Dorsolateral prefrontal cortex (tissue), 122 donors: ENCODE measurements at places on chromosomes 7 and 10.

GRCh38 chr7:129161524-129162225, 17.2 kb downstream of the TSPAN33 start:
- no peak for DNase-seq

DNA sequence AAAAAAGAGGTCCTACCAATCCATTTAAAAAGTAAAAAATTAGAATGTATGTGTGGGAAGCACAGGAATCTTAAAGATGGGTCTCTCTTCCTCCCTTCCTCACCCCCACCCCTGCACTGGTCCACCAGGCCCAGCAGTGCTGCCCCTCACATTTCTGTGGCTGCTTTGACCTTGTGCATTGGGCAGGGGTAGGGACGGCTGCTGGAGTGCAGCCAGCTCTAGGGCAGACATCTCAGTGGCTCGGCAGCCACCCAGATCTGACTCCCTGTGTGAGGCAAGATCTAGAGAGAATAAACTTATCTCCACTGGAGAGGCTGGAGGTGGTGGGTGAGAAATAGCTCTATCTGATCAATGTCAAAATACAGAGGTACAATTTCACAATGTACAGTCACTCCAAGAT, 6.7 kb downstream of the FAM180A start:
- no peak for DNase-seq

- DNase-seq = no peak
Observed at GRCh38 chr7:81725003-81725811, 44.6 kb downstream of the HGF start.

- peak; percentile 34 for DNase-seq
Observed at GRCh38 chr10:42990016-42990720, 86.7 kb upstream of the RET start.

DNA sequence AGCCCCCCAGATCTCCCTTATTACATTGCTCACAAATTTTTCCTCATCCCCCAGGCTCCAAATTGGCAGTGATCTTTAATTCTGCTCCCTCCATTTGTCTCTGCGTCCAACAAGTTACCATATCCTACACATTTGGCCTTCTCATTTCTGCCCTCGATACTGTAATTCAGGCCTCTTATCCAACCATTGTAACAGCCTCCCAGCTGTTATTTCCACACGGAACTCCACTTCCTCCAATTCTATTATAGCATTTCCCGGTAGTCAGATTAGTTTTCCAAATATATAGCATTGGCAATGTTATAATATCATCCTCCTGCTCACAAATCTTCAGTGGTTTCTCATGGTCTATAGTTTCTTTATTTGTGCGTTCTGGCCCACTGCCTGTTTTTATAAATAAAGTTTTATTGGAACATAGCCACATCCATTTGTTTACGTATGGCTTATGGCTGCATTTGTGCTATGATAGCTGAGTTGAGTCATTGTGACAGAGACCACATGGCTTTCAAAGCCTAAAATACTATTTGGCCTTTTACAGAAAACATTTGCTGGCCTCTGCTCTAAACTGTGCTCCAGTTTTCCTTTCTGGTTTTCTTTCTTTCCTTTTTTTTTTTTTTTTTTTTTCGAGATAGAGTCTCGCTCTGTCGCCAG, 126.5 kb upstream of the ZNF438 start:
- DNase-seq = no peak

DNA sequence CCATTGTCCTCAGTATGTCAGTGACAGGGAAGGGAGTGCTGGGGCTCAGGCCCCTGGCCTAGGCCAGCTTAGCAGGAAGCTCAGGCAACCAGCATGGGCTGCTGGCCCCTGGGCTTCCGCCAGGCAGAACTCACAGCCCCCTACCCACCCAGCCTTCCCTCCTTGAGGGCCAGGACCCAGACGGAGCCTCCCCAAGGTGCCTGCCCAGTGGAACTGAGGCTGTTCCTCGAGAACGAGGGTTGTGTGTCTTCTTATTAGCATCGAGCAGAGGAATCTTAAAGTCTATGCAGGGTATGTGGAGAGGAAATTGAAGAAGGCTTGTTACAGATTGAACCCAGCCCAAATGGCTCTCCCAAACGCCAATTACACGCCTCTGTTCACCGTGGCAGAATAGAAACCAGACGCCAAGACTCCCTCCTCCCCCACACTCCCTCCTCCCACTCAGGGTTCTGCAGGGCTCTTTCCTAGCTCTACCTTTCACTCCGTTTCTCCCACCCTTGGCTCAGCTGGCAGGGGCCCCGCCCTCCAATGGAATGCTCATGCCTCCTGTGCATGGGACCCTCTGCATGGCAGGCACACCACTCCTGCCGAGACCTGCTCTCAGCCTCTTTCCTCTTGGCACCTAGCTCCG, 134.4 kb downstream of the ZMIZ1 start:
- DNase-seq = no peak

DNA sequence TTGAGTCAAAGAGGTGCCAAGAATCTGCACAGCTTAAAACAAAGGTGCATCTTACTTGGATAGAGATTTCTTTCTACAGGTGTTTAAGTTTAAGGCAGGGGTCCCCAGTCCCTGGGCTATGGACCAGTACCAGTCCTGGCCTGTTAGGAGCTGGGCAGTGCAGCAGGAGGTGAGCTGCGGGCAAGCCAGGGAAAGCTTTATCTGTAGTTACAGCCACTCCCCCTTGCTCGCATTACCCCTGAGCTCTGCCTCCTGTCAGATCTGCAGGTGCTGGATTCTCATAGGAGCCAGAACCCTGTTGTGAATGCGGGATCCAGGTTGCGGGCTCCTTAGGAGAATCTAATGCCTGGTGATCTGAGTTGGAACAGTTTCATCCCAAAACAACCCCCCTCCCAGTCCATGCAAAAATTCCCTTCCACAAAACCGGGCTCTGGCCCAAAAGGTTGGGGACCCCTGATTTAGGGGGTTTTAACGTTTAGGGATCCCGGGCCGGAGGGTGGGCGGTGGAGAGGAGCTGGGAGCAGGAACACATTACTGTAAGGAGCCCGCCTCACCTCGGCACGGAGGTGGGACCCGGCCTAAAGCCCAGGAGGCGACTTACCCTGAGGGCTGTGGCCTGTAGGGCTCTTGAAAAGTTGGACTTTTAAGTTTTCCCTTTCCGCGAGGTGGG, 60.2 kb downstream of the ZNF467 start:
- DNase-seq = no peak

GRCh38 chr7:99002148-99002826, 124.0 kb downstream of the TRRAP start:
- DNase-seq = no peak

DNA sequence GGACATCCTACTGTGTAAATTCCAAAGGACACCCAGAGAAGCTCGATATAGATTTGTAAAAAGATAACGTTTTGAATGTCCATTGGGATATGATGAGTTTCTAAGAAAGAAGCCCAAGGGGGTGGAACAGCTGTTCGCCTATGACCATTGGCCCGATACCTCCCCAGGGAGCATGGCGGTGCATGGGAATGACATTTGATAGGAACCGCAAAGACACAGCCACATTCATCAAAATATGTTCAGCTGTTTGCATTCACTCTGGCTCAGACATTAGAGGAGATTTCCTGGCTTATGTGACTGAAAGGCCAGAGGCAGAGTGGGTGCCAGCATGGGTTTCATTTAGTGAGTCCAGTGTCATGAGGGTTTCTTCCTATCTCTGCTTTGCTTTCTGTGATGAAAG, 56.0 kb upstream of the BAIAP2L1 start:
- no peak for DNase-seq

GRCh38 chr7:112744818-112745217, 45.4 kb downstream of the TMEM168 start:
- DNase-seq = no peak

DNA sequence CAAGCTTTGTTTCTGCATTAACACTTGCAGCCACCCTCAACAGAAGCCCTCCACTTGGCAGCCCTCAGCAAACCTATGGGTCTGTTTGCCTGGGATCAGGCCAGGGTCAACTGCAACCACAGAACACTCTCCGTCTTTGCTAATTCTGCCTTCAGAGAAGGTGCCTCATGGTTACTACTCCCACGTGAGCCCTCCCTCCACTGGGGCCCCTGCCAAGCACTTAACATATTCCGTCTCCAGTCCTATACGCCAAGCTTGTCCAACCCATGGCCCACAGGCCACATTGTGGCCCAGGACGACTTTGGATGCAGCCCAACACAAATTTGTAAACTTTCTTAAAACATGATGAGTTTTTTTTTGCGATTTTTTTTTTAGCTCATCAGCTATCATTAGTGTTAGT, 54.7 kb downstream of the HSPA12A start:
- peak; percentile 15 for DNase-seq
